ENCODE measurements at places on chromosomes 16 and 17.
A peak's percentile ranks its signal among the peaks of the same experiment; 100 is the strongest.

- DNase-seq, result no peak
These were observed at the start of gene MYH8 for GRCh38 chr17:10421900-10422542. Gene MYH8, minus strand, starts transcription at chr17:10421950. Its CDS starts 1,723 bp downstream, at chr17:10420227.

DNA sequence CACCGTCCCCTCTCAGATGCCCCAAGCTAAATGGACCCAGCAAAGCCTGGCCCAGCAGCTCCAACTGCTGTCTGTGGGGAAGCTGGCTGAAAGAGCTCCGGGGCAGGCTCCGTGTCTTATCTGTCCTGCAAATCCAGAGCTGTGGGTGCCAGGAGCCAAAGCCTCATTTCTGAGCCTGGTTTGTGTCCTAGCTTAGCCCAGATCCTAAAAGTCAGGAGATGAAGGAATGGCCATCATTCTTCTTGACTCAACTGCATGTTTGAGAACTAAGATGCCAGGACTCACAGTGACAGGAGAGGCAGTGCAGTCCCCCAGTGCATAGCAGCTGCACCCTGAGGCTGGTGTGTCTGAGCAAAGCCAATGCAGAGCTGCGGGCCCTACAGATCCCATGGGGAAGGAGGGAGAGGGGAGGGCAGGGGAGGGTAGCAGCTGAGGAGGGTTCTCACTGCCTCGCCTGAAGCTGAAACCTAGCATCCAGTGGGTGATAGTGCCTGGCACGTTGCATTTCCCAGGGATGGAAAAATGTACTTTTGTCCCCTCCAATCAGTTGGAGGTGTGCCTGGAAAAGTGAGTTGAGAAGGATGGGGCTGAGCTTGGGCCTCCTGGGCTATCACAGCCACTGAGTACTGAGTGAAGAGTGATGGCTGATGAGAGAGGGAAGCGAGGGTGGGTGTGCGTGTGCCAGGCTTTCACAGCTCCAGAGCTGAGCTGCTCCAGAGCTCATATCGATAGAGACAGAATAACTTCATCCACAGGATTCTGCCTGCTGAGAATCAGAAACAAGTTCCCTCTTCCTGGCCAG, 24.5 kb upstream of the CD300E start:
- no peak for DNase-seq

DNA sequence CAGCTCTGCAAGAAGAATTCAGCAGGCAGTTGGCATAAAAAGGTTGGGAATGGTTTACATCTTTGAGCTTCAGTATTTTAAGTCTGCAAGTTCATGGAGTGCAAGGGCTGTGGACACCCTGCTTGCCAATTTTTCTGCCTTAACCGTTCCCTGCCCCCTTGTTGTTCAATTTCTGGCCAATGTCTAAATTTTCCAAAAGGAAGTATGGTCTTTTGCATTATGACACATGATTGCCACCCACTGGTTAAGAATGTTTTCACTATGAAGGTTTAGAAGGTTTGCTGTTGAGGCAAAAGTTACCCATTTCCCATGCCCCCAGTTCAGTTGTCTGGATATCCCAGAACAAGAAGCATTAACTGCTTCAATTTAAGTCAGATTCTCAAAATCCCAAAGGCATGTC, 441.9 kb downstream of the CDH13 start:
- peak; percentile 21 for DNase-seq

- peak; percentile 44 for DNase-seq
These were observed 20.4 kb upstream of the SMURF2 start for GRCh38 chr17:64682261-64683181.

- DNase-seq, result no peak
These were observed 994 bp downstream of the CLTC start for GRCh38 chr17:59620518-59621259.

DNA sequence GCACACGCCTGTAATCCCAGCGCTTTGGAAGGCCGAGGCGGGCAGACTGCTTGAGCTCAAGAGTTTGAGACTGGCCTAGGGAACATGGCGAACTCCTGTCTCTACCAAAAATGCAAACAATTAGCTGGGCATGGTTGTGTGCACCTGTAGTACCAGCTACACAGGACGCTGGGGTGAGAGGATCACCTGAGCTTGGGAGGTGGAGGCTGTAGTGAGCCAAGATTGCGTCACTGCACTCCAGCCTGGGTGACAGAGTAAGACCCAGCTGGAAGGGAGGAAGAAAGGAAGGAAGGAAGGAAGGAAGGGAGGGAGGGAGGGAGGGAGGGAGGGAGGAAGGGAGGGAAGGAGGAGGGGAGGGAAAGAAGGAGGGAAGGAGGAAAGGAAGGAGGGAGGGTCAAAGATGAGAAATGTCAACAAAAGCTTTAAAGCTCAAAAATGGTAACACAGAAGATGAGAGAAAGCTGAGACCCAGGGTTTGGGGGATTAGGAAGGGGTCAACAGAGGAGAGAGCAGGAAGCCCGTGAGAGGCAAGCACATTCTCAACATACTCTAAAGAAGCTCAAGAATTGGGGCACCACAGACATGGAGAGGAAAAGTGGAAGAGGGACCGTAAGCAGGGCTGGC, 5.0 kb upstream of the KRT19 start:
- DNase-seq, result no peak

- no peak for DNase-seq
These were observed 33.3 kb downstream of the JPH3 start for GRCh38 chr16:87635541-87636049.

GRCh38 chr16:4942481-4942880, 5.5 kb upstream of the PPL start:
- no peak for DNase-seq

GRCh38 chr16:78460428-78460827, 361.0 kb downstream of the WWOX start:
- DNase-seq, result no peak

DNA sequence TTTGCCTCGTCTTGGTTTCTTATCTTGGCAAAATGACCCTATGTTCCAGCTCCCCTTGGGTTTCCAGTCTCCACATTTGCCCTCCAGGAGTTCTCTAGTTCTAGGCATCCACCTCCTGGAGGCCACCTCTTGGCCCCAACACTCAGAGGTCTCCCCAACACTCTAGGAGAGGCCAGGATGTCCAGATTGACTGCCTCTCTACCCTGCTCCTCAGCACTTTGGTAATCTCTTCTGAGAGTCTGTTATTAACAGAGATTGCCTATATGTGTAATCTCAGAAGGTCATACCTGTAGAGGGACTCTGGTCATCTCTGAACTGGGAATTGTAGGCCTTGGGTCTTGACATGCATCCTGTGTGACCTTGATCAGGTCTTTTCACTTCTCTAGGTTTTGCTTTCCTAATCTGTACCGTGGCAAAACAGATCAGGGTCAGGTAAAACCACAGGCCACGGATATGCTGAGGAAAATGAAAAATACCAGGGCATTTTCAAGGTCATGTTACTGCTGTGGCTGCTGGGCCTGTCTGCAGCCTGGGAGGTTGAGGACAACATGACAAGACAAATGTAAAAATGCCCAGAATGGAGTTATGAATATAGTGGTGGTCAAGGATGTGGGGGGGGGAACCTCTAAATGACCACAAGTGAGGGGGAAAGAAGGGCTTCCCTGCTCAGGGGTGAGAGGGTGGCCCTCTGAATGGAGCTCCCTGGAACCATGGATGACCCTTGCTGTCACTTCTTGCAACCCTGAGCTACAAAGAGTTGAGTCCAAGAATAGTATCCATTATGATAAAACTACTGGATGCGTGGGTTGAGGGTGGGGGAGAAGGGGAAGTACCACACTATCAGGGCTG, 5.0 kb upstream of the CCL4L2 start:
- DNase-seq, result no peak

DNA sequence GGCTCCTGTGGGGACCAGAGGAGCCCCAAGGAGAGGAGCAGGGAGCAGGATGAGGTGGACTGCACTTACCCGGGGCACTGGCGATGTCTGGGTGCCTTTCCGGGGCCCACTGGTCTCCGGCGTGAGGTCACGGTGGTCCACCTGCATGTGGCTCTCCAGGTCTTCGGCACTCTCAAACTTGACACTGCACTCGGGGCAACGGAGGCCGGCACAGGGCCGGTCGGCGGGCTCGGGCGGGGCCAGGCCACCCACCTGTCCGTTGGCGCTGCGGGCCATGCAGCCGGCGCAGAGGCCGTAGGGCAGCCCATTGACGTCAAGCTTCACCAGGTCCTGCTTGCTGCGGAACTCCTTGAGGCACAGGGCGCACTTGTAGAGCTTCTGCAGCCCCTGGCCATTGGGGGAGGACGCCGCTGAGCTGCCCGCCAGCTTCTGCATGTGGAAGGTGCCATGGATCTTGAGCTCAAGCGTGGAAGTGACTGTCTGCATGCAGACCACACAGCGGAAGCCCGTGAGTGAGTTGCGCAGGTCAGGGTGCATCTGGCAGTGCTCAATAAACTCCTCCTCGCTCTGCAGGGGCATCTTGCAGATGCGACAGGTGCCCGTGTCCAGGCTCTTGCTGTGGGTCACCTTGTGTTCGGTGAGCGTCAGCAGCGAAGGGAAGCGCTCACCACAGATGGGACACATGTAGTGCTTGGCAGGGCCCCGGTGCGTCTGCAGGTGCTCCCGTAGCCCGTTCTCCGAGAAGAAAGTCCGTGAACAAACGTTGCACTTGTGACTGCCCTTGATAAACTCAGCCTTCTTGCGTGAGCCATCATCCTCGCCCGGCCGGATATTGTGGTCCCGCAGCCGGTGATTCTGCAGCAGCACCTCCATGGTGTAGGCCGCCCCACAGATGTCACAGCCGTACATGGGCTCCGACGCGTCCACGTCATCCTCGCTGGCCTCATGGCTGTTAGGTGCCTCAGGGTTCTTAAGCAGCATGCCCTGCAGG, 220.0 kb downstream of the ZNF423 start:
- no peak for DNase-seq

- no peak for DNase-seq
These were observed 385.2 kb upstream of the ZFHX3 start for GRCh38 chr16:73432850-73433730.

- no peak for DNase-seq
These were observed 13.5 kb upstream of the DHRS13 start for GRCh38 chr17:28916302-28916934.

- no peak for DNase-seq
These were observed 26.0 kb downstream of the KLHDC4 start for GRCh38 chr16:87739801-87740200.

DNA sequence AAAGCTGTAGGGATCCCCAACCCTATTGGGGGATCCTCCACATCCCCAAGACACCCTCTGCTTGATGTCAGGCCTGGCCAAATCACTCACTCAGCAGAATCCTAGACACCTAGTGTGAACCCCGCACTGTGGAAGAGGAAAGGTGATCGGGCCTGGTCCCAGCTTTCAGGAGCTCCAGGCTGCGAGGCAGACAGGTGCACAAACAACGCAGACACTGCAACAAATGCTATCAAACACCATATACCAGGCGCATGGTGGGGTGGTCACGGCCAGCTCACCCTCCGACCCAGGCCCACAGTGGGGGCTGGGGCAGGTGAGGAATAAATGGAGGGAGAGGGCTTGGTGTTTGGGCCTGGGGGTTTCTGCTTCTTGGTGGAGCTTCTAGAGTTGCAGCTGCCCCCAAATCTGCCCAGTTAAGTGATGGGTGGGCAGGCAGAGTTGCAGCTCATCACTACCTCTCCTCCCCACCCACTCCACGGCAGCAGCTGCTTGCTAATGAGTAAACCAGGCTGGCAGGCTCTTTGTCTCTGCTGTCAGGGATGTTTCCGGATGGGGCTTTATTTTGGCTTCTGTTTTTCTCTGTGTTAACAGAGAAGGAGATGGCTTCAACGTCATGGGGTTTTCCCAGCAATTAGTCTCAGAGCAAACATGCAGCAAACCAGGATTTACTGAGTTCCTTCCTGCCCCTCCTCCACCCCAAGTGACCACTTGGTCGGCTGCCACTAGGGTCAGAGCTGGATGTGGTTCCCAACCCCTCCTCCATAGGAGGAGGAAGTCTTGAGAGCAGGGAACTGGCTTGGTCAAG, 46.6 kb downstream of the PECAM1 start:
- peak; percentile 45 for DNase-seq

Measured in AG09309 (cell line).